ENCODE measurements at places on chromosomes 7 and 10. TPM values are rescaled to one million over a fixed set of nuclear protein-coding genes. Genes with fewer than 3 reads are reported as not detected.

The PRKCQ gene
- polyA plus RNA-seq = 15.9 TPM

DNA sequence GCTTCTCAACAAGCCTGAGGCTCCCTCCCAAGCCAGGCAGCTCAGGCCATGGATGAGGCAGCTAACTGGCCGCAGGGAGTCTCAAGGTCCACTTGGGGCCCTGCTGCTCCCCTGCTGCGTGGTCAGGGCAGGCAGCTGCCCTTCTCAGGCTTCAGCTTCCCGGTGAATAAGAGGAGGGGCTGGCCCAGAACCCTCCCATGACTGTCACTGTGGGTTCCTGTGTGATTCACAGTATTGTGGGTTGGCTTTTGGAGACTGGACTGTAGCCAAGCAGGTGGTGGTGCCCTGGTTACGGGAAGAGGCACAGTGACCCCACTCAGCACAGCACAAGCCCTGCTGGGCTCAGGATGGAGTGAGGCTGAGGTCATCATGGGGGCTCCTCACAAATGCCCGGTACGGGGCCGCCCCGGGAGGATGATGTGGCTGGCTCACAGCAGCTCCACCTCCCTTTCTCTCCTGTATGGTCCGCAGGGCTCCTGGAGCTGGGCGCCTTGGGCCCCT, 189.8 kb downstream of the HECW1 start:
- no peak for DNase-seq

DNA sequence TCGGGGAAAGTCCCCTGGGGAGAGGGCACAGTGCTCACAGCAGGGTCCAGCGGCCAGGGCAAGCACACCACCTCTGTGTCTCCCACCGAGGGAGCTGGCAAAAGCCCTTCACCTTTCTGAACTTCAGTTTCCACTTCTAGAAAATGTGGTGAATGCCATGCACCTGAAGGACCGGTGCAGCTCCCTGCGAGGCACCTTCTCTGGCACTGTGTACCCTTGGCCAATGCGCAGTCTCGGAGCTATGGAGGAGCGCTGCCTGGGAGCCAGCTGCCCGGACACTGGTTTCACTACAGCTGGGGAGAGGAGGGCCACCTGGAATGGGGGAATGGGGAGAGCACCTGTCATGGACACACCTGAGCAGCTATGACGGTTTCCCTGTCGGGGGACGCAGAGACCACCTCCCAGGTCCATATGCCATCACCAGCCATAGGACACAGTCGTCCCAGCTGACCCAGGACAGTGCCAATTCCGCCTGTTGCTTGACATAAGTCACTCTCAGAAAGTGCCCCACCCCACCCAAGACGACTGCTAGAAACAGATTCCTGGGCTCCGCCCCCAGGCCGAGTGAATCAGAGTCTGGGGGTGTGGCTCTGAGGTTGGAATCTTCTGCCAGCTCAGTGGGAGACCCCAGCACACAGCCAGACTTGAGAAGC, 16.8 kb downstream of the RASGEF1A start:
- DNase-seq = no peak

- no peak for DNase-seq
These were observed 4.2 kb downstream of the SUN1 start for GRCh38 chr7:836429-836828.

- no peak for DNase-seq
These were observed 442.0 kb downstream of the MDFIC start for GRCh38 chr7:115363916-115364315.

- DNase-seq = no peak
These were observed 99.8 kb downstream of the NKX6-2 start for GRCh38 chr10:132685921-132686680.

DNA sequence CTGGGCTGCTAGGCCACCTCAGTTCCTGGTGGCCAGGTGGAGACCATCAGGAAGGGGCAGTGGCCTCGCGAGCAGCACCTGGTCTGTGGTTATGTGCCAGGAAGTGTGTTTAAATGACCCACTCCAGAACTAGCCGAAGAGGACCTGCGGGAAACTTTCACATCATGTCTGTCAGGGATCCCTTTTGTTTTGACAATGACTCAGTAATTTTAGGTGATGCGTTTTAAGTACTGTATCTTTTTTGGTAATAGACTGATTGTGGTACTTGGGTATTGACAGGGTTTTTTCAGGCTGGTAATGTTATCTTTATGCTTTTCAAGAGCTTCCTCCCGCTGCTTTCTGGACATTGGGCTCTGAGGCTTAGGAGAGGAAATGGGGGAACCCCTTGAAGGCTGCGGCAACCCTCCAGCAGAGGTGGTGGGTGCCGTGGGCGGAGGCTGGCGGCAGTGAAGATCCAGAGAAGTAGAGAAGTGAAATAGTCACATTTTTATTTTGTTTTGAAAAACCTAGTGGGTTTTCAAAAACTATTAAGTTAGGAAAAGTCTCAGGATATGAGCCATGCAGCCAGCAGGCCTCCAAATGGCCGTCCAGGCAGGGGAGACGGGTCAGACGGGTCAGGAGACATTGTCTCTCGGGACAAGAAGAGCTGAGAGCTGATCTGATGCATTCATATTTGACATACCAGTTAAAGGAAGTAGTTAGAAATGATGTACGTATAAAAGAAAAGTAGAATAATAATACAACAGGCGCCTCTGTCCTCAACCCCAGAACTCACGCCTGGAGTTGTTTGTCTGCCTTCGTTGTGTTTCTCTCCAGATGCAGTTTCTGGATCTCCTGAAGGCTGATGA, 27.7 kb downstream of the PPP2R2D start:
- DNase-seq = no peak

- DNase-seq = no peak
These were observed 6.4 kb upstream of the ZNF398 start for GRCh38 chr7:149140831-149141230.
